ENCODE measurements at places on chromosomes 11 and 22. TPM values are rescaled to one million over a fixed set of nuclear protein-coding genes. Genes with fewer than 3 reads are reported as not detected.

- DNase-seq = peak; percentile 31
These were observed 537.4 kb upstream of the B3GAT1 start for GRCh38 chr11:134949121-134950090.

The VPREB1 gene
- not detected for total RNA-seq

- no peak for DNase-seq
These were observed 12.5 kb downstream of the GDPD5 start for GRCh38 chr11:75513250-75513649.

DNA sequence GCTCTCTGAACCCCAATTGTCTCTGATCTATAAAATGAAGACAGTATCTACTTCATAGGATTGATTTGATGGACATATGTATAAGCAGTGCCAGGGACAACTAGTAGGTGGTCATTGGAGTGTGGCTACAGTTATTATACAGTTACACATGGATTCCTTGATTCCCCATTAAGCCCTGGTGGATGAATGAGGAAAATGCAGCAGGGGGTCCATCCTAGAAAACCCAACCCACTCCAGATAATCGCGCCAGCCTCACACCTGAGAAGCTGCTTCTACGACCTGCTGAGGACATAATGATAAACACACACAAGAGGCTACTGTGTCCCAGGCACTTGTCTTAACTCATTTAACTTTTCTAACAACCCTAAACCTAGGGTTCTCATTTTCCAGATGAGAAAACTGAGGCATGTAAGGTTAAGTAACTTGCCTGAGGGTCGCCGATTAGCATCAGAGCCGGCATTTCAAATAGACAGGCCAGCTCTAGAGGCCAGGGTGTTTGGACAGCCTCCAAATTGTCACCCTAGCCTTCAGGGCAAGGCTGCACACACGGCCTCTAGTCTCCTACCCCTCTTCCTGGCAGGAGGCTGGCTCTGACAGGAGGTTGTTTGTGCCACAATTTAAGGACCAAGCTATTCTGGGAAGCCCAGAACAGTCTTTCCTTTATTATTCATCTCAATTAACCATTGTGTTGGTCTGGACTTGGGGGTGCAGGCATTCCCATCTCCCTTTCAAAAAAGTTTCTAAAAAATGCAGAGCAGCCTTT lies 3.8 kb upstream of the C11orf91 start:
- no peak for DNase-seq

GRCh38 chr11:119389611-119390254 lies 8.2 kb upstream of the USP2 start:
- DNase-seq = no peak

DNA sequence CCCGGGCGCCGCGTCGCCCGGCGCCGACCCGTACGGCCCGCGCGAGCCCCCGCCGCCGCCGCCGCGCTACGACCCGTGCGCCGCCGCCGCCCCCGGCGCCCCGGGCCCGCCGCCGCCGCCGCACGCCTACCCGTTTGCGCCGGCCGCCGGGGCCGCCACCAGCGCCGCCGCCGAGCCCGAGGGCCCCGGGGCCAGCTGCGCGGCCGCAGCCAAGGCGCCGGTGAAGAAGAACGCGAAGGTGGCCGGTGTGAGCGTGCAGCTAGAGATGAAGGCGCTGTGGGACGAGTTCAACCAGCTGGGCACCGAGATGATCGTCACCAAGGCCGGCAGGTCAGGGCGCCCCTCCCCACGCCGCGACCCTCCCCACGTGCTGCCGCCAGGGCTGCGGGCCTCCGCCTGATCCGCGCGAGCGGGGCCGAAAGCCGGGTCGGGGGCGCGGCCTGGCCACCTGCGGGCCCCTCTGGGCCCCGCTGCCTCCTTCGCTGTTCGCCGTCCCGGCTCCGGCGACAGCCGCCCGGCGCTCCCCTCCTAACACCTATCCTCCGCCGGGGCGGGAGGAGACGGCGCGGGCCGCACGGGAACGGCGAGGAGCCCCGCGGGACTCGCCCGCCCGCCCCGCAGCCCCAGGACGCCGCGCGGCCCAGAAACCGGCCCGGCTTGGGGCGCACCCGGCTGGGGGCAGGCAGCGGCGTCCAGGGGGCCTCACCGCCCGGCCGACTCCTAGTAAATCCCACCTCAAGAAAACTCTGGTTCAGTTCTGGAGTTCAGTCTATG lies 560 bp downstream of the TBX1 start:
- no peak for DNase-seq

The TSPAN32 gene
- total RNA-seq = 0.30 TPM

The POTEH gene
- total RNA-seq = not detected

- no peak for DNase-seq
These were observed 76.6 kb downstream of the PKNOX2 start for GRCh38 chr11:125241104-125241503.

DNA sequence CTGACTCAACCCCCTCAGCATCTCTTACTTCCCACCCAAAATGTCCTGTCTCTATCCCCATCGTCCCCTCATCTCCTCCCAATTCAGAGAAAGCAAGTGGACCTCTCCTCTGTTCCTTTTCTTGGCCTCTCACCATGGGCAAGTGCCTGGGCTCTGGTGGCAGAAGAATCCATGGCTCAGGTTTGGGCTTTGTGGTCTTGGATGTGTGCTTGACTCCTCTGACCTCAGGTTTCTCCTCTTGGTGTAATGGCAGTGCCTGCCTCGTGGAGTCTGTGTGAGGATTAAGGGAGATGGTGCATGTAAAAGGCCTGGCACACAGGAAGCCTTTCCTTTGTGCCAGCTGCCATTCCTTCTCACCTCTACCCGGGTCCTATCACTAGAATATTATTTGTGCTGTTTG lies 3.2 kb downstream of the BMAL1 start:
- no peak for DNase-seq

DNA sequence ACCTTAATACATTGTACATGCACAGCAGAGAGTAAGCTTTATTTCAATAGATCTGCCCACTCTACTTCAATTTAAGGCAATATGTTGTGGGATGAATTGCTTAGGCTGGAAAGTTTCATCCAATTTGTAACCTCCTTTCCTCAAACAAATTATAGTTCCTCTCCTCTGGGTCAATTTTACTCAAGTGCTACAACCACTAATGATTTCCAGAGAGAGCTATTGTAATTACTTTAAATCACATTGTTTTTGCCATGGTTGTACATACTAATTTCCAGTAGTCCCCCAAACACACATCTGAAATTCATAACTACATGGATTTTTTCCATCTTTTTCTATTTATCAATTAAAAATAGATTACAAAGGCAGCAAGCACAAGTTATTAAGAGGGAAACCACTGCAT lies 72.9 kb downstream of the APIP start:
- no peak for DNase-seq

The HBG1 gene
- total RNA-seq = not detected

DNA sequence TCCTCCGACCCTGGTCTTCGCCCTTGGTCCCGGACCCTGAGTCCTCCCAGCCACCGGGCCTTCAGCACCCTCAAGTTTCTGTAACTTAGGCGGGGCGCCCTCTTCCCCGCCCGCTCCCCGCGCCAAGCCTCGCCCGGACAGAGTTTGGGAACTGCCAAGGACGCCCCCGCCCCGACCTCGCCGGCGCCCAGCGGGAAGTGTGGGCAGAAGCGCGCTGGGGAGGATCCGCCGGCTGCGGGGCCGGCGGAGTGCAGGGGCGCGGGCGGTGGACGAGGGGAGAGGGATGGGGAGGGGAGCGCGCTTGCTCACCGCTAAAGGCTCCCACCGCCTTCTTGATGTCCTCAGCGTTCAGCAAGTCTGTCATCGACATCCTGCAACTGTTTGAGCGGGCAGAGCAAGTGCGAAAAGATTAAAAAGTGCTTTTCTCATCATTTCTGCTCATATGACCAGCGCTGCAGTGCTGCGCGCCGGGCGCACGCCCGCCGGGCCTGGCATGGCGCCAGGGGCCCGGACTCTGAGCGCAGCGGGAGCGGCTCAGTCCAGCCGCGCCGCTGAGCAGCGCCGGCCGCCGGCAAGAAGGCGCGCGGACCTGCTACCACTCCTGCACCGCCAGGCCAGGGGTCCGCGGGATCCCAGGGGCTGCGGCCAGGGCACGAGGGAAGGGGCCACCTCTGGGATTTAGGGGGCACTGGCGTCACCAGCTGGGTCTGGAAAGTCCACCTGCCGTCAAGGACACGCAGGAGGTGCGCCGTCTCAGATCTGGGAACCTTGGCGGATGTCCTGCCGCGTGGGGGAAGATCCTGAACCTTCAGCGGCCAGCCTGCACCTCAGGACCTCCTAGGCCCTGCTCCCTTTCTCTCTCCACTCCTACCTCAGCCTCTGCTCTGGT lies at the start of gene PVALB:
Gene PVALB (minus strand): TSS at position 400 of the 889 bp plus-strand sequence. CDS start 30 bp downstream, at position 370.
- no peak for DNase-seq

- no peak for DNase-seq
These were observed 265.7 kb downstream of the OR4C45 start for GRCh38 chr11:50298182-50298988.

DNA sequence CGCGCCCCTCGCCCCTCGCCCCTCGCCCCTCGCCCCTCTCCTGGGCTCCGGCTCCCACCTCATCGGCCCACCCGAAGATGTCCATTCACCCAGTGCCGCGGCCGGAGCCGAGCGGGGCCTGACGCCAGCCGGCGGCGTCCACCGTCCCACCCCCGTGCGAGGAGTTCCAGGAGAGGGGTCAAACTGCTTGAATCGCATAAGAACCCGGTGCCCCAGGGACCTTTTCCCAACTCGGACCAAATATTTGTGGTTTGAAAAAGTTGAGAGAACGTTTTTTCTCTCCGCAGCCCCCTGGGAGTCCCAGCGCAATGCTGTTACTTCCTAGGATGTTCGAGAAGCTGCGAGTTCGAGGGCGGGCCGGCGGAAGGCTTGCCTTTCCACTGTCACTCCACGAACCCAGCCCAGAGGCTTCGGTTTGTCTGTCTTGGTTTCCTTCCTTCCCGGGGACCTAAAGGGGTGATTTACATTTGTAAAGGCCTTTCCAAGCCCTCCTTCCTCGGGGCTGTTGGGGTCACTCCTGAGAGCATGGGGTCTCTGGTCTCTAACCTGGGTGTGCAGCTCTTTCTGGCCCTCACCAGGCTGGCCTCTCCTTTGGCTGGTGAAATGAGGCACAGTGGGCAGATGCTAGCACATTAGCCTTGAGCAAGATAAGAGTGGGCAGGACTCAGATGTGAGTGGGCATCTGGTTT lies 38.0 kb downstream of the ETS1 start:
- no peak for DNase-seq

- DNase-seq = no peak
These were observed 4.6 kb upstream of the KCNJ5 start for GRCh38 chr11:128886406-128887124.

- DNase-seq = no peak
These were observed 50.3 kb downstream of the LARGE1 start for GRCh38 chr22:33869946-33870345.

The PATE4 gene
- total RNA-seq = not detected

The PCNX3 gene
- 24.1 TPM for total RNA-seq
